ENCODE measurements at places on chromosomes 2 and 18.

DNA sequence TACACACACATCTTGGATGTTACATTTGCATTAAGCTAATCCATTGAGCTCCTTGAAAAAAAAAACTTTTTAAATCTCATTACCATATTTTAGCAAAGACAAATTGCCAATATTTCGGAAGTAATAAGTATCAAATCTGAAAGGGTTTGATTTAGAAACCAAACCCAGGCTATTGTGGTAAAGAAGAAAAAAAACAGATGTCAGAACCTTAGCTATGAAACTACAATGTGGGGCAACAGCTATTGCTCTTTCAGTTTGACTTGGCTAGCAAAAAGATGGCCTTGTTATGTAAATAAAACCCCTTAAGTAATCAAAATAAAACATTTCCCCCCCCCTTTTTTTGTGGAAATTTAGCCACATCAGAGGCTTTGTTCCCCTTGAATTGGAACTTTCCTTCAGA, 41.2 kb upstream of the REG3A start:
- DNase-seq, result no peak

DNA sequence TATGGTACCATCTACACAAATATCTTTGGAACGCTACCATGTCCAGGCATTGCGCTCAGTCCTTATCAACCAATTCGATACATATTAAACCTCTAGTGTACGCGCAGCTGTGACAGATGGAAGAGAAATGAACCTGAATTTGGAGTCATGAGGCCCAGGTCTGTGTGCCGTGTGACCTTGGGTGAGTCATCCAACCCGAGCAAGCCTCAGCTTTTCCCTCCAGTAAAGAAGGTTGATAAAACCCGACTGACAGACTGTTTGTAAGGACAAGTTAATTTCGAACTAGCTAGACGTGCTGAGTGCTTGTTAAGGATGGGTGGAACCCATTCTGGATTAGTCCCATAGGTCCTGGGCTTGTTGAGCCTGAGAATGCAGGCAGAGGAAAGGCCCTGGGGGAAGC, 28.2 kb downstream of the GREB1 start:
- DNase-seq, result no peak

DNA sequence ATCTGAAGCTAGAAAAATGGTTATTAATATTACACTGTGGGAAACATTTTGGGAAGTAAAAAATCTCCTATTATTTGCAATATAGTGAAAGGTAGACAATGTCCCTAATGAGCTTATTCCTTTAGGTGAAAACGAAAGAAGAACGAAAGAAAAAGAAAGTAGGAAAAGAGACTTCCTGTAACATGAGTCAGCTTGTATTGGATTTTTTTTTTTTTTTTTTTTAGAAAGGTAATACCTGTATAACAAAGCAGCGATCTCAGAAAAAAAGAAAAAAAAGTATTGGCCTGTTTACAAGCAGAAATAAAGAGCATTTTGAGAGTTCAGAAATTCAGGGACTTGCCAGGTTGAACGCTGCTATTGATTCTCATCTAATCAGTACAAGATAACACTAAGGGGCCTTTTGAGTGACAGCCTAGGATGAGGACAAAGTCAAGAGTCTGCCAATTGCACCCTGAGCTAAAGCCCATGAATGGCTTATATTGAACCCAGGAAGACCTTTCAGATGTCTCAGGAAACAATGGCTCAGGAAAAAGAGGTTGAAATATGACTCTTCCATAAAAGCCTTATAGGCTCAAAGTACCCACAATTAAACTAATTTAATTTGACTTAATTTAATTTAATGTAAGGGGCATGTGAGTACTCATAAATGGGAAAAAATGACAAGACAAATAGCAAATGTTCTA, 615.6 kb upstream of the CDH2 start:
- DNase-seq, result no peak

DNA sequence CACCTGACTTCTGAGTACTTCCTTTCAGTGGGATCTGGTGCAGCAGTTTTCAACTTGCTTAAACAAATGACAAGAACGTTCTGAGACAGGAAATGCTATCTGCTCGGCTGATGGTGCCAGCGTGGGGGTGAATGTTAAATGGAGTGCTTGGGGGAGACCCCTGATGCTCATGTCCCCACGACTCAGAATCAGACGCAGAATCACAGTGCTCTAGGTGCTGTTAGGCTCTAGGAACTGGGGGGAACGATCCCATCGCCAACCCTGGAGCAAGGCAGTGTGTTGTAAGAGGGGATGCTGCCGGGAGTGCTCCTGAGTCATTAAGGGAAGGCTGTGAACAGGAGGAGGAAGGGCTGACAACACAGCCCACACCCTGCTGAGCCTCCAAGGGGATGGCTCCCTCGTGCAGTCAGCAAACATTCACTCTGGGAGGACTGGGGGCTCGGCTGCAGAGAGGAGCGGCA, 34.1 kb upstream of the KCNF1 start:
- no peak for DNase-seq

GRCh38 chr2:172086241-172087206, 1.2 kb downstream of the DLX1 start:
- DNase-seq, result no peak

Data from substantia nigra (tissue), 51 donors.